ENCODE measurements at places on chromosomes 12 and 14.

- no peak overlapping the region for H3K4me3 ChIP-seq
- H3K4me1 ChIP-seq = peaks cover 39% of the 10 kb centered on the region
- H3K27me3 ChIP-seq = no peaks in the 10 kb centered on the region
These were observed 8.8 kb downstream of the RASSF3 start for GRCh38 chr12:64618953-64619590.

DNA sequence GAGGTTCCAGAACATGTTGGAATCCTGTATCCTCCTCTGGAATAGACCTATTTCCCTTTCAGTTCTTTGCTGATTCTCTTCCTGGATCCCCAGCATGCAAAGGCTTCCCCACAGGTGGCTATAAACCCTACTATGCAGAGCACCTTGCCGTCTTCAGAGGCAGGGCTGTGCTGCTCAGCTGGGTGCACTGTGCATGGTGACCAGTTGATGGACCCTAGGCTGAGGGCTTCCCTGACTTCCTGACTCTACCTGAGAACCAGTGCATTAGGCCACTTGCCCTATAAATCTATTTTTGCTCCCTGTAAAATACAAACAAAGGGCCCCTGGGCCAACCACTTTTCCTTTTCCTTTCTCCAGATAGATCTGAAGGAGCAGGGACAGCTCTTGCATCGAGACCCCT, 14.1 kb downstream of the ZNF219 start:
- H3K27me3 ChIP-seq = no peaks in the 10 kb centered on the region
- no peak overlapping the region for H3K27ac ChIP-seq
- no peaks in the 10 kb centered on the region for H3K4me1 ChIP-seq
- H3K4me3 ChIP-seq = no peak overlapping the region
- H3K36me3 ChIP-seq = no peaks in the 10 kb centered on the region

DNA sequence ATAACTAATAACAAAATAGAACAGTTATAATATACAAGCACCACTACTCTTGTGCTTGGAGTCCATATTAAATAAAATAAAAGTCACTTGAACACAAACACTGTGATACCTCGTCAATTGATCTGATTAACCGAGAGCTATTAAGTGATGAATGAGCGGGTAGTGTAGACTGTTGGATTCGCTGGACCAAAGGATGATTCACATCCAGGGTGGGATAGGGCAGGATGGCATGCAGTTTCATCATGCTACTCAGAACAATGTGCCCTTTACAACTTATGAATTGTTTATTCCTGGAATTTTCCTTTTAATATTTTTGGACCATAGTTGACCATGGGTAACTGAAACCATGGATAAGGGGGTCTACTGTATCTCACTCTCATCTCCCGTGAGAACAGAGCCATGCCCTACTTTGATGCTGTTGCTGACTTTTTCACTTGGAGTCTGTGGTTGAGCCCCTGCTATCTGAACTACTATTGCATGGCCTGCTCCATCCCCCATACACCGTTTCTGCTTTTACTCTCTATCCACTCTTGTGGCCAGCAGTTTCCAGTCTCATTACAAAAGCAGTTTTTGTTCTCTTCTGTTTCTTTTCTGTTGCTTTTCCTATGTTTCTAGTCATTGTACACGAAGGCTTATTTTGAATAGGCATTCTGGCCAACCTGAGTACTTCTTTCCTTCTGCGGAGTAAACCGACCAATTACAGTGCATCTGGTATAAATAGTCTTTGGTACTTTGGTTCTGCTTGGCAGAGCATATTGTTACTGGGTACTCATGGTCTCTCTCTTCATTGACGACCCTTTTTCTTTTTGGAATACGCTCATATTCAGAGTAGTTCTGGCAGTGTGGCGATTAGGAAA, 12.2 kb downstream of the TMTC2 start:
- H3K36me3 ChIP-seq = no peaks in the 10 kb centered on the region
- H3K4me1 ChIP-seq = peaks cover 8% of the 10 kb centered on the region
- no peak overlapping the region for H3K27ac ChIP-seq
- no peaks in the 10 kb centered on the region for H3K27me3 ChIP-seq
- DNase-seq = no peak
- no peak overlapping the region for H3K4me3 ChIP-seq

DNA sequence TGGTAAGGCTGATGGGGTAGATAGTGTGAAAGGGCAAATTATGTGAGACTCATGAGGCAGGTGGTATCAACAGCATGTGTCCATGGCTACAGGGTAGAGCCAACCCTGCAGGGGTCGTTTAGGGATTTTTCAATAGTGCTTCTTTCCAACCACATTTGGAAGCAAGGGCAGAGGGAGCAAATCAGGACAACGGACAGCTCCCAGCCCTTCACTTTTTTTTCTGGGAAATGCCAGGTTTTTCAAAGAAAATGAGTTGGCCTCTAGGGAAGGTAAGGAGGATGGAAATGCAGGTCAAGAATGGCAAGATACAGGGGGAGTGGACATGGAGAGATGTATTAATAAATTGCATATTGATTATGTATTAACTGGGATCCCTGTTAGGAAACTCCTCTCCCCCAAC, 4.9 kb upstream of the CMA1 start:
- H3K27me3 ChIP-seq = no peaks in the 10 kb centered on the region
- no peak for DNase-seq
- H3K27ac ChIP-seq = no peak overlapping the region
- no peaks in the 10 kb centered on the region for H3K4me1 ChIP-seq
- no peaks in the 10 kb centered on the region for H3K36me3 ChIP-seq
- no peak overlapping the region for H3K4me3 ChIP-seq

DNA sequence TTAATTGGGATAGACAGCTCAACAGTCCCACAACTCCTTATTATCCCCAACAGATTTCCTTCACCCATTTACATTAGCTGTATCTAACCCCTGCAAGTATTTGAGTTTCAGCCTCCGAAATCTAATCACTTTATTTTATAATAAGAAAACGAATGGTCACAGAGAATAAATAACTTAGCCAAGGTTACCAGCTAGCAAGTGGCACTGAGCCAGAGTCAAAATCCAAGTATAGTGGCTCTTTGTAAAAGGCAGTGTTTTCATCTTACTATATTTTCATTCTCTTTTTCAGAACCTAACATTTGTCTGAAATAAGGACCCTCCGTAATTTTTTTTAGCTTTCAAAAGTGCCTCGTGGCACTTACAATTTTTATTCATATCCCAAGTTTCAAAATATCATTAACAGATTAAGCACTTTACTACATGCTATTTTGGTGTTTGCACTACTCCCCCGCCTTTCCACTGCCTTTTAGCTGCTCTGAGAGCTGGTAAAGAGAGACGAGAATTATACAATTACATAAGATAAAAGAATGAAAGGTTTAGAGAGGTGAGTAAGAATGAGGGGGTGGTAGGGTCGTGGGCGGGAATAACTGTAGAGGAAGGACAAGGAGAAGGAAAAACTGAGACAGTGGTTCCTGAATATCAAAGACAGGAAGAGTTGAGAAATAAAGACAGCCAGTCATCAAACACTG, 3.7 kb upstream of the USP15 start:
- no peak overlapping the region for H3K27ac ChIP-seq
- H3K36me3 ChIP-seq = no peaks in the 10 kb centered on the region
- no peak for DNase-seq
- H3K4me1 ChIP-seq = peaks cover 13% of the 10 kb centered on the region
- H3K27me3 ChIP-seq = no peaks in the 10 kb centered on the region

DNA sequence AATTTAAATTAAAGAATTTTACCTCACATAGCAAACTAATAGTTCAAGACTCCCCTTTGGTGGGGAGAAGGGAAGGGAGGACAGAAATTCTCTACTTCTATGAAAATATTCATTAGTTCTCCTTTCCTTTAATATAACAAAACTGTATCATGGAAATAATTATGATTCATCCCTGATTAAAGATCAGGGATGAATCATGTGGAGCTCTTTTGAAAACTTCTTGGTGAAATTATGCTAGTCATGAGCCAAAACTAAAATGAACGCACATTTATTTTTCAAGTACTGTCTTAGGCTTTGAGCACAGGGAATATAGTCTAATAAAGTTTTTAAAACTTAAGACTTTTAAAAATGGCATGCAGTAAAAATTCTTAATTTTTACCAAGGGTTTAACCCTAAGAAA, 17.1 kb downstream of the TMBIM4 start:
- H3K36me3 ChIP-seq = no peaks in the 10 kb centered on the region
- no peak overlapping the region for H3K27ac ChIP-seq
- no peaks in the 10 kb centered on the region for H3K4me1 ChIP-seq
- no peak for DNase-seq

DNA sequence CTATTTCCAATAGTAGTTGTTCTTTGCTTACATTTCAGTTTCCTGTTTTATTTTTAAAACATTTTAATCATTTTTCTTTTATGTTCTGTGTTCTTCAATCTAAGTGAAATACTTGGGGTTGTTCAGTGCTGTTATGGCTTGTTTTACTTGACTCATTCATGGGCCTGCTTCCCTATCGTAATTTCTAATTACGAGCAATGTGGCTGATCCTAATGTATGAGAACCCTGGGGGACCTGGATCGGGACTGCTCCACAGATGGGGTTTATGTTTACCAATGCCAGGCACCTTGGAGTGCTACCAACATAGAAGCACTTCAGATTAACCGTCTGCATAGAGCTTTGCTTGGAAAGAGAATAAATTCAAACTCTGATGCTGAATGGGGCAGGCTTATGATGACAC, 29.8 kb downstream of the TECPR2 start:
- H3K27ac ChIP-seq = no peak overlapping the region
- H3K36me3 ChIP-seq = peaks cover 14% of the 10 kb centered on the region
- H3K27me3 ChIP-seq = no peaks in the 10 kb centered on the region
- H3K4me1 ChIP-seq = peaks cover 11% of the 10 kb centered on the region
- no peak overlapping the region for H3K4me3 ChIP-seq
- no peak for DNase-seq

GRCh38 chr14:81990312-81990761, 456.7 kb upstream of the SEL1L start:
- no peaks in the 10 kb centered on the region for H3K36me3 ChIP-seq
- no peak overlapping the region for H3K27ac ChIP-seq
- DNase-seq = no peak

DNA sequence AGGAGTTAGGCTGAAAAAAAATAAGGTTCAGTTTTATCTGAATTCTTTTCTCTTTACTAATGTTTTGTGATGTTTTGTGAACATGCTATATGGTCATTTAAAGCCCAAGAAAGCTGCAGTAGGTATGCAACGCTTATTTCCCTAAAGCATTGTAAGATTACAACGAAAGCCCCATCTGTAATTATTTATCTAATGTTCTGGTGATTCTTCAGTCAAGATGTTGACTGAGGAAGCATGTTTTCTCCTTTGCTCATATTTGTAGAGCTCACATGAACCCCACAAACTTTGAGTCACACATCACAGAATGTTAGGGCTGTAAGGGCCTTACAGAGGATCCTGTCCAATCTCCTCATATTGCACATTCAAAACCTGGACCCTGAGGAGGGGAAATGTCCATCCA, 3.2 kb upstream of the TUBA1C start:
- no peak for DNase-seq
- peak overlapping the region; percentile 94 for H3K27ac ChIP-seq

- no peaks in the 10 kb centered on the region for H3K36me3 ChIP-seq
- no peak overlapping the region for H3K27ac ChIP-seq
- DNase-seq = no peak
These were observed 176.7 kb downstream of the CALM1 start for GRCh38 chr14:90573385-90574105.

GRCh38 chr12:131592972-131593371, 117.9 kb upstream of the SFSWAP start:
- no peak for DNase-seq
- H3K36me3 ChIP-seq = no peaks in the 10 kb centered on the region
- H3K4me1 ChIP-seq = no peaks in the 10 kb centered on the region

- H3K4me3 ChIP-seq = no peak overlapping the region
- no peaks in the 10 kb centered on the region for H3K27me3 ChIP-seq
- no peak overlapping the region for H3K27ac ChIP-seq
- no peak for DNase-seq
- no peaks in the 10 kb centered on the region for H3K4me1 ChIP-seq
These were observed 14.4 kb downstream of the ART4 start for GRCh38 chr12:14828892-14829291.

DNA sequence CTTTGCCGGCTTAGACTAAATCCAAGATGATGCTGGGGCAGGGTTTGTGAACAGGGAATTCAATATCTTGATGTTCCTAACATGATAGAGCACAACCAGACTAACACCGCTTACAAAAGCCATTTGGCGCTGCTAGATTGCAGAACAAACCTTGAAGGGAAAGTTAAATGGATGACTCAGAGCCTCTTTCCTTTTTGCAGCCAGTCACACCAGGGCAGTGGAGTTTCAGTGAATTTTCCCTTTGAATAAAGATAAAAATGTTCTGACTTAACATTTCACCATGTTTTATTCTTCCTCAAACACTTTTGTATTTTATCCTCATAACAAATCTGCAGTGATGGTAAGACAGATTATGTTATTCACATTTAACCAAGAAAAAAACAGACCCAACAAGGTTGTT, 47.3 kb downstream of the PDE6H start:
- H3K4me1 ChIP-seq = no peaks in the 10 kb centered on the region
- no peaks in the 10 kb centered on the region for H3K36me3 ChIP-seq
- no peak for DNase-seq
- H3K27me3 ChIP-seq = no peaks in the 10 kb centered on the region
- H3K4me3 ChIP-seq = no peak overlapping the region
- no peak overlapping the region for H3K27ac ChIP-seq

GRCh38 chr14:24910408-24910986, 139.4 kb downstream of the STXBP6 start:
- H3K36me3 ChIP-seq = no peaks in the 10 kb centered on the region
- H3K27ac ChIP-seq = no peak overlapping the region
- H3K27me3 ChIP-seq = no peaks in the 10 kb centered on the region
- H3K4me3 ChIP-seq = no peak overlapping the region
- H3K4me1 ChIP-seq = no peaks in the 10 kb centered on the region
- DNase-seq = no peak

DNA sequence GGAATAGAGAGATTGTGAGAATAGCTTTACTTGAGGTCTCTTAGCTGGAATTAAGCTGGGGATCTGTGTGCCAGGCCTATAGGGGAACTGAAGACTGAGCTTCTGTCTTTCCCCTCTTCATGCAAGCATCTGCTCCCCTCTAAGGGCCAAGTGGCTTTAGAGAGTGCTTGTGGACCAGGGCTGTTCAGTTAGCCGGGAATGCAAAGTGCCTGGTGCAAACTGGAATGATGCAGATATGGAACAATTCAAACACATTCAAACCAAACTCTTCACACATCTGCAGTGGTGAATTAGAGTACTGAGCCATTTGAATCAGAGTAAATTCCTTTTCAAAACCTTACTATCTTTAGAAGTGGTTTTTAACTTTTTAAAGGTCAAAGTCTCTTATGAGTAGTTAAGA, 99.0 kb downstream of the LIN7A start:
- no peak for DNase-seq
- H3K4me3 ChIP-seq = no peak overlapping the region
- H3K36me3 ChIP-seq = no peaks in the 10 kb centered on the region
- H3K27ac ChIP-seq = no peak overlapping the region
- H3K4me1 ChIP-seq = no peaks in the 10 kb centered on the region

GRCh38 chr14:69673578-69674305, 62.3 kb downstream of the SUSD6 start:
- no peaks in the 10 kb centered on the region for H3K4me1 ChIP-seq
- no peaks in the 10 kb centered on the region for H3K36me3 ChIP-seq
- H3K27ac ChIP-seq = no peak overlapping the region
- no peaks in the 10 kb centered on the region for H3K27me3 ChIP-seq

Data from PC-9 (cell line).